ENCODE measurements at places on chromosomes 1 and 21.

GRCh38 chr1:237041461-237041794, 556 bp upstream of the RYR2 start:
- DNase-seq, result no peak

- no peak for DNase-seq
Measured at GRCh38 chr1:235063068-235063765, 65.4 kb downstream of the TOMM20 start.

DNA sequence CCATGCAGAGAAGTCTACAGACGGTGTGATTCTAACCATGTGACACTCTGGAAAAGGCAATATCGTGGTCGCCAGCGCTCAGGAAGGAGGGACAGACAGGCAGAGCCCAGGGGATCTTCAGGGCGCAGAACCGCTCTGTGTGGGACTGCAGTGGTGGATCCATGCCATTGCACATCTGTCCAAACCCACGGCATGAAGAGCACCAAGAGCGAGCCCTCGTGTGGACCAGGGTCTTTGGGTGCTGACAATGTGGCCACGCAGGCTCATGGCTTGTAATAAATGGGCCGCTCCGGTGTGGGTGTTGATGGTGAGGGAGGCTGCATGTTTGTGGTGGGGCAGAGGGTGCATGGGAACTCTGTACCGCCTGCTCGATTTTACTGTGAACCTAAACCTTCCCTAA, 25.3 kb upstream of the POFUT2 start:
- DNase-seq, result no peak

GRCh38 chr1:171438441-171438840, 46.9 kb upstream of the PRRC2C start:
- DNase-seq, result peak; percentile 97

GRCh38 chr1:235108185-235108593, 20.4 kb downstream of the TOMM20 start:
- DNase-seq, result no peak

DNA sequence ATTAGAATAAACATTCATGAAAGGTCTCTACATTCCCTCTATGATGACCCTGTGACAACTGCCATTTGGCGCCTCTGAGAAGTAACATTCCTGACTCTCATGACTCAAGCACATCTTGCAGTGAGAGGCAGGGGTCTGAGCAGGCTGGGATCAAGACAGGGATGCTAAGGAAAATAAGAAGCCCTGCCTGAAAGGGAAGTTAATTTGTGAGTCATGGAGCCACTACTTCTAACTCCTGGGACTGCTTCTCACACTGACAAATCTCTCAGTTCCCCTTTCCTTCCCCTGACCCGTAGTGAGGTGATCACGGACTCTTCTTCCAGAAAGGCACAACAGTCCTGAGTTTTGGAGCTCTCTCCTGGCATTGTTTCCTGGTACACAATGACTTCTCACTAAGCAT, 231.9 kb downstream of the TNR start:
- no peak for DNase-seq

DNA sequence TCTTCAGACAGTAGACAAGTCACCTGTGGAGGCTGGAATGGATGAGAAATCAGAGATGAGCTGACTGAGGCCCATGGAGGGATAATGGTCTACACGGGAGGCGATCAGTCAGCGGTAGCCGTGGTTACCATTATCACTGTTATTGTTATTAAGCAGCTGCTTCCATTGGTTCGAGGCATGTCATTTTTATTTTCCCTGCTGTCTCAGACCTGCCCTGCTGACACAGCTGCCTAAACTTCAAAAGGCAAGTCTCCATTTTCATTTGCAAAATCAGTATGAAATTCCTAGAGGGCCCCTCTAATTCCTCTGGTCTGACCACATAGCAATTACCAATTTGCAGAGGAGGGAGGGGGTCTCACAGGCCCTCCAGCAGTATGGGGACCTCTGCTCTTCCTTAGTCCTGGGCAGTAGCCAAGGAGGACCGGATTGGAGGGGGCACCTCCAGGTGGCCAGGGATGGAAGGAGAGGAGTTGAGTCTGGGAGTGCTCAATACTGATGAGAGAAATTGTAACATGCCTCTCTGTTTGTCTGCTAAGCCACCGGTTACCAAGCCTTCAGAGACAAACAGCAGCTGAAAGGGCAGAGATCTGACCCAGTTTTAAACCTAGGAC, 184.2 kb downstream of the TRABD2B start:
- DNase-seq, result no peak

DNA sequence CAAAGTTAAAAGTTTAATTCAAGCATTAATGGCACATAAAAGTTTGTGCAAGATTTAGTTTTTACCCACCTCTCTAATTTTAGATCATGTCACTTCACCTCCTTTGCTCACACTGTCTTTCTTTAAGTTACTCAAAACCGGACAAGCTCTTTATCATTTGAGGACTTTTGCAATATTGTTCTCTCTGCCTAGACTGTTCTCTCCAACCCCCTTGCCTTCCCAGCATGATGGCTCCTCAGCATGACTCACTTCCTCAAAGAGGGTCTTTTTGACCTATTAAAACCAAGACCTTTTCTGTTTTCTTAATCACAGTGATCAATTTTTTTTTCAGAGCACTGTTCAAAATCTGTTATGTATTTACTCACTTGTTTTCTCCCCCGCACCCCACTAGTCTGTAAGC, 61.3 kb downstream of the XKR8 start:
- no peak for DNase-seq

DNA sequence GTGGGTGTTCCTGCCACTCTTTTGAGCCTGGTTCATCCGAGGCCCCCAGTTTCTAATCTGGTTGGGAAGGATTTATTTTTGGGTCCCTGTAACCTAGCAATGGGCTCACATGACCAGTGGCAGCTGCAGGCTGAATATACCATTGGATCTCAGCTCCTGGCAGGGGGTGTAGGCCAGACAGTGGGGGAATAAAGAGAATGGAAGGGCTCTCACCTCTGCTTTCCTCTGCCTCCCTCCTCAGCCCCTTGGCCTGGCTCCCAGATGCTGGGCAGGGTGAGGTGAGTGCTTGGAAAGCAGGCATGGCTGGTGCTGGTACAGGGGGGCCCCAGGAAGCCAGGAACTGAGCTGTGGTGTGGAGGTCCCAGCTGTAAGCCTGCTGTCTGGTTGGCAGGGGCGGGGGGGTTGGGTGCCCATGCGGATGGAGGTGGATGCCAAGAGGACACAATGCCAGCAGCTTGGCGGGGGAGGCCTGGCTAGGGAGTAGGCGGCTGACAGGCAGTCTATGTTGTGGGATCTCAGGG, 3.6 kb upstream of the GPR61 start:
- DNase-seq, result no peak

GRCh38 chr1:246128494-246129069, 378.5 kb downstream of the SMYD3 start:
- DNase-seq, result no peak

DNA sequence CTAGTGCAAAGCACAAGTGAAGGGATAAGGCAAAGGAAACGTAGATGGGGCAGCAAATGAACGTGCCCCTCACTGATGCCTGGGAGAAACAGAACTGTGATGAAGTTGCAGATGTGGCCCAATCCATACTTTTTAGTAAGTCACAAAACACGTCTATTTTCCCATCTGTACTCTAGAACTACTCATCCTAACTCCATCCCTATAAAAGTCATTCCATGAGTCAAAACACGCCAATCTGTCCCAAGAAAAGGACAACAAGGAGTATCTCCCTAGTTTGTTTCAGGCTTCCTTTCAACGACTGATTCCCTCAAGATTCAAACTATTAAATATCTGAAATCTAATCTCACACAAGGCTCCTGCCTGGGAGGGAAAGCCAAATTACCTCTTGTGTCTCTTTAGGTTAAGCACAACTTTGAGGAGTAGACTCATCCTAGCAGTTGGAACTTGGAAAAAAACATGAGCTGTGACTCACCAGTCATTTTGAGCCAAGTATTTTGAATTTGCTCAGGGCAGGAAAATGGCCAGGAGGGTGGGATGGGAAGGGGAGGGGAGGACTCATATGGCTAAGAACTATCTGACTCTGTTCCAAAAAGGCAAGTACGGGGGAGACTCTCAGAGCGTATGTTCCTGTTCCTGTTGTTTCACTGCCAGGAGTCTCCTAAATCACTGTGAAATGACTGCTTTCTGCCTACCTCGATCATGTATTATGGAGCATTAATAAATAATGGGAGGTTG, 214.5 kb upstream of the CAMK1G start:
- DNase-seq, result peak; percentile 94

DNA sequence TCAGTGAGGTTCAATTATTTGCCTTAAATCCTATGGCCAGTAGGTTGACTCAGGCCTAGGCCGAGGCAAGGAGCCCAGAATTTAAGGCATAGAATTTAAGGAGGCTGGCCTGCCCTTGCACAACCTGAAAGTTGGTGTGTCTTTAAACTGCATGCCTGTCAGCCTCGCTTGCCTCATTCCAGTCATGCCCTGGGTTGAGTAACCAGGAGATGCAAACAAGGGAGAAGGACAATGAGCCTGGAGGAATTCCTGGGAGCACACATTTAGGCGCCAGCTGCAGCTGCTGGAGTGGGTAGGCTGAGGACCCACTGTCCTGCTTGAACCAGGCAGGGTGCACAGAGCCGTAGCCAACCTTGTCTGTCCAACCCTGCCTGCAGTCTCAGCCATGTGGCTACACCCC, 11.7 kb downstream of the CD2 start:
- peak; percentile 26 for DNase-seq

- DNase-seq, result no peak
Measured at GRCh38 chr1:76627901-76628300, 239.4 kb upstream of the ST6GALNAC5 start.

DNA sequence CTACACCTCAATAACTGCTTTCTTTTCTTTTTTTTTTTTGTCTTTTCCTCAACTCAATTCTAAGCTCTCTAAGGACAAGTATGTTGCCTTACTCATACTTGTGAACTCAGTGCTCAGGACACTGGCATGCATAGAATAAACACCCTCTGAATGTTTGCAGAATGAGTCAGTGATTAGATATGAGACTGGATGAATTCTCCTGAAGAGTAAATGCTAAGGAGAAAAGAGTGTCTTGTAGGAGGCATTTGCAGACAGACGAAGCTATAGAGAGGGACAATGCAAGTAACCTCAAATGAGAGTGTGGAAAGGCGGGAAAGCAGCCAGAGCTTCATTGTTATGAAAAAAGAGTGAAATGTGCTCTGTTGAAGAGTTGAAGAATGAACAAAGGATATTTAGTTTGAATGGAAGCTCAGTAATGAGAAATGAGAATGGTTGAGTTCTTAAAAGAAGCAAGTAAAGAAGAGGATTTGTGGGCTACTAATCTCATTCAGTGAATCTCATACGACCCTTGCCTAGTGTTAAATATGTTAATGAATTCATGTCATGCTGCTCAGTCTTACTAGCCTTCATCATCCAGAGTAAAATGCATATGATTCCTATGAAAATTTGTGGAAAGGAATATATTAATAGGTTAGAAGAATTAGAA, 166.1 kb upstream of the DPYD start:
- DNase-seq, result peak; percentile 99

- DNase-seq, result no peak
Measured at GRCh38 chr1:191618181-191618580, 540.1 kb upstream of the RGS18 start.

GRCh38 chr1:175343945-175344344, 151.4 kb upstream of the KIAA0040 start:
- DNase-seq, result no peak

- no peak for DNase-seq
Measured at GRCh38 chr1:54766726-54767125, 2.4 kb upstream of the PARS2 start.

- no peak for DNase-seq
Measured at GRCh38 chr1:201021630-201022492, 1.7 kb downstream of the KIF21B start.

- DNase-seq, result no peak
Measured at GRCh38 chr1:182794091-182794490, 4.5 kb downstream of the NPL start.

DNA sequence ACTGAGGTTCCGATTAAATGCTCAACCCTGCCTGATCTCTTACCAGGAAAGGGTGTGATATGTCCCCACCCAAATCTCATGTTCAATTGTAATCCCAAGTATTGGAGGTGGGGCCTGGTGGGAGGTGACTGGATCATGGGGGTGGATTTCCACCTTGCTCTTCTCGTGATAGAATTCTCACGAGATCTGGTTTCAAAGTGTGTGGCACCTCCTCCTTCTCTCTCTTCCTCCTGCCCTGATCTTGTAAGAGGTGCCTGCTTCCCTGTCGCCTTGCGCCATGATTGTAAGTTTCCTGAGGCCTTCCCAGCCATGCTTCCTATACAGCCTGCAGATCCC, 34.9 kb downstream of the RSPH1 start:
- no peak for DNase-seq

DNA sequence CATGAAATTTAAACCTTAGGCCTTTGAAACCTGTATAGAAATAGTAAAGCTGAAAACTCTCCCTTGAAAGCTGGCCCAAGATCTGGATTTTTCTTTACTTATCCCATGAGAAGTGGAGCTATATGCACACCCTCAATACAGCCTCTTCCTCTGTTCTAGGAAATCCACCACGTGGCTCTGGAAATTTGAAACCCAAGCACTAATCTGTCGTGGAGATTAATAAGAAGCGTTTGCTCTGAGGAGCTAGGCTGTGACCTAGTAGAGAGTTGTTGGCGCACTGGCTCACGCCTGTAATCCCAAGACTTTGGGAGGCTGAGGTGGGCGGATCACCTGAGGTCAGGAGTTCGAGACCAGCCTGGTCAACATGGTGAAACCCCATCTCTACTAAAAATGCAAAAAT, 291.3 kb upstream of the PLXNA2 start:
- no peak for DNase-seq

- DNase-seq, result no peak
Measured at GRCh38 chr21:28944296-28944695, 48.4 kb downstream of the LTN1 start.

DNA sequence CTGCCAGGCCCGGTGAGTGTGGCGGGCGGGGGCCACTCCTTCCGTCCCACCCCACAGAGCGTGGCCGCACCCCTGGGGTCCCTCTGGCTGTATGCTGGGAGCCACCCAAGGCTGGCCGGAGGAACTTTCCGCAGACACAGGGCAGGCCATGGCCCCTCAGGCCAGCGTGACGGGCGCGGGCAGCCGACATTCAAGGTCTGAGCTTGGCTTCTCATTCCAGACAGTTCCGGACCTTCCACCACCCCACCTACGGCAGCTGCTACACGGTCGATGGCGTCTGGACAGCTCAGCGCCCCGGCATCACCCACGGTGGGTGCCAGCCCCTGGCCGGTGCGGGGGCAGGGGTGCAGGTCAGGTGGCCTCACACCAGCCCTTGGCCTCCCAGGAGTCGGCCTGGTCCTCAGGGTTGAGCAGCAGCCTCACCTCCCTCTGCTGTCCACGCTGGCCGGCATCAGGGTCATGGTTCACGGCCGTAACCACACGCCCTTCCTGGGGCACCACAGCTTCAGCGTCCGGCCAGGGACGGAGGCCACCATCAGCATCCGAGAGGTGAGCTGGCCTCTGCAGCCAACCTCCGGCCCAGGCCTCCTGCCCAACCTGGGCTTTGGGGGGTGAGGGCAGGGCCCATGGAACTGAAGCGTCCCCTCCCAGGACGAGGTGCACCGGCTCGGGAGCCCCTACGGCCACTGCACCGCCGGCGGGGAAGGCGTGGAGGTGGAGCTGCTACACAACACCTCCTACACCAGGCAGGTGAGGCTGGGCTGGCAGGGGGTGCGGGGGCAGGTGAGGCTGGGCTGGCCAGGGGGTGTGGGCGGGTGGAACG, 7.3 kb downstream of the SCNN1D start:
- DNase-seq, result no peak
